Mucosa of gallbladder (tissue), 1 donor: ENCODE measurements at places on chromosomes 6 and 20.
A peak's percentile ranks its signal among the peaks of the same experiment; 100 is the strongest.

GRCh38 chr6:32623693-32624092 is 13.5 kb upstream of the HLA-DQA1 start:
- no peak for DNase-seq

- peak; percentile 59 for DNase-seq
Observed at GRCh38 chr20:1108437-1108920, 9.9 kb upstream of the PSMF1 start.

DNA sequence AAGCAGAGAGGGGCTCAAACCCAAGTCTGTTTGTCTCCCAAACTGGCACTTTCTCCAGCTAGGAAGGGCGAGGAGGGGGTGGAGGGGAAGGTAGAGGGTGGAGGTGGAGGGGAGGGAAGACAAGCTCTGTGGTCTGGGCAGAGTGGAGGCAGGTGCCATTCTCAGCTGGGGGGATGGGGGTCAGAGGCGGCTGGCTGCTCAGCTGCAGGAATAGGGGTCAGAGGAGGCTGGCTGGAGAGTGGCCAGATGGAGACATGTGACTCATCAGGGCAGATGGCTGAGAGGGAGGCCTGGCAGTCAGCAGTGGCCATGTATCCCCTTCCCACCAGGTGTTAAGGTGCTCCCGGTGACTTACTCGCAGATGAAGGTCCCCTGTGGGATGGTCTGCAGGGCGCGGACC is 3.5 kb upstream of the SLC44A4 start:
- DNase-seq = no peak

- no peak for DNase-seq
Observed at GRCh38 chr6:74798302-74798701, 407.6 kb downstream of the COL12A1 start.

DNA sequence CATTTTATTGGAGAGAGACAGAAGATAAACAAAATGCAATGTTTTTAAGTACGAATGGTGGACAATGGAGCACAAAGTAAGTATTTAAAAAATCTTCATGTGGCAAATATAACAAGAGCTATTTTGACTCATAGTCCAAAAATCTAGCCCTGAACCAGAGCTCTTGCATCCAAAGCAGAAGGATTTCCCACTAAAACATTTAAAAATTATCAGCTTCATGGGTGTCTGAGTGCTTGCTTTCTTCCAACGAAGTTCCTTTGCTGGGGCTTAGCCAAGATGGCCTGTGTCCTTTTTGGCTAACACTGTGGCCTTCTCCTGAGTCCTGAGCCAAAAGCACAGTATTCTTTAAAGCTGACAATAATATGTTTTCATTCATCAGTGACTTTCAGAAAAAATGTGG is 161.7 kb downstream of the RIMS1 start:
- no peak for DNase-seq

DNA sequence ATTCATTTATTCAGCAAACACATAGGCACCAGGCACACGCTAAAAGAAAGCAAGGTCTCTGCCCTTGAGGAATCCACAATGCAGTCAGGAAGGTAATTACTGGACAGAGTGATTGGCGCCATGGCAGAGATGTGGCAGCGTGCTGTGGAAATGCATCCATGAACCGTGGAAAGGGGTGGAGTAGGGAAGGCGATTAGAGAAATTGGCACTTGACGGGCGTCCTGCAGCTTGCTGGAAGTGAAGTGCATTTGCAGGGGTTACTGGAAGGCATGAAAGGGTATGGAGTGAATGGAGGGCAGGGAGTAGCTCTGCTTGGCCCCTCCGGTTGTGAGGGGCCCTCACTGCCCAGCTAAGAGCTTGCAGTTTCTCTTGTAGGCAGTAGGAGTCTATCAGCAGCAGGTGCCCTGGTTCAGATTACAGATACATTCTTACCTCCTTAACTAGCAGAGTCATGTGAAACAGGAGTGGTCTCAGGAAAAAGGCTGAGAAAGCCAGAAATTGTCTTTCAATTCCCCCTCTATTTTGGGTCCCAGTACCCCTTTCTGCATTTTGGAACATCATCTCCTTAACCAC is 122.5 kb upstream of the TIAM2 start:
- DNase-seq = no peak

DNA sequence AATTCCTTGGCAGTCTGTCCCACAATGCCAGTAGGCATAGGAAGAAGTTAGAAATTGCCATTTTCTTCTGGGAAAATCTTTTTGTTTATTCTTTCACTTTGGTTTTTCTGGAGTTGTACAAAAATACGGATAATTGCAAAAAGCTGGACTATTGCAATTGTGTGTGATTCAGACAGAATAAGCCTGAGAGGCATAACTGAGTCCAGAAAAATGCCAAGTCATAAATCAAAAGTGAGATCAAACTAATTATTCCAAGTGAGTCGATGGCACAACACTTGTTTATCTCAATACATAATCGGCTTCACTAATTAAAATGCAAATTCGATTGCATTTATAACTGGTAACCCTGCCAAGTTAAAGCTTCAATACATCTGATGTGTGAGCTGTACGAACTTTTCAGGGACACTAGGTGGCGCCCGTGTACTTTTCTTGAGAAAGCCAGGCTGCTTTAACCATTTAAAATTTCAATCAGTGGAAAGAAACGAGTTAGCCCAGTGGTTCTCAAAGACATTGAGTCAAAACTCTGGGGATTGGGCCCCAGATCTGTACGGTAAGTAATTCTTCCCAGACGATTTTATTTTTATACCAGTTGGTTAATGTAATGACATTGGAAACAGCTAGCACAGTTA is 102.6 kb downstream of the LAMP5 start:
- DNase-seq = peak; percentile 53

DNA sequence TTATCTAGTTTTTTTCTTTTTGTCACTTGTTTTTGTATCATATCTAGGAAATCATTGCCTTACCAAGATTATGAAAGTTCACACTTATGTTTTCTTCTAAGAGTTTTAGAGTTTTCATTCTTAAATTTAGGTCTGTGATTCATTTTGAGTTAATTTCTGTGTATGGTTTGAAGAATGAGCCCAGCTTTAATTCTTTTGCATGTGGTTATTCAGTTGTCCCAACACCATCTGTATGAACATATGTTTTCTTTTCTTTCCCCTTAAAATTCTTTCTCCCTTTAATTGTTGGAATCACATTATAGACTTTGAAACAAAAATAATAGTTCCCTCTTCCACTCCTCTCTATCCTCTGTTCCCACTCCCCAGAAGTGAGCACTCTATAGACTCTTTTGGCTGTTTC is 85.4 kb downstream of the SLX4IP start:
- no peak for DNase-seq

- no peak for DNase-seq
Observed at GRCh38 chr6:6875818-6876470, 231.8 kb upstream of the RREB1 start.

DNA sequence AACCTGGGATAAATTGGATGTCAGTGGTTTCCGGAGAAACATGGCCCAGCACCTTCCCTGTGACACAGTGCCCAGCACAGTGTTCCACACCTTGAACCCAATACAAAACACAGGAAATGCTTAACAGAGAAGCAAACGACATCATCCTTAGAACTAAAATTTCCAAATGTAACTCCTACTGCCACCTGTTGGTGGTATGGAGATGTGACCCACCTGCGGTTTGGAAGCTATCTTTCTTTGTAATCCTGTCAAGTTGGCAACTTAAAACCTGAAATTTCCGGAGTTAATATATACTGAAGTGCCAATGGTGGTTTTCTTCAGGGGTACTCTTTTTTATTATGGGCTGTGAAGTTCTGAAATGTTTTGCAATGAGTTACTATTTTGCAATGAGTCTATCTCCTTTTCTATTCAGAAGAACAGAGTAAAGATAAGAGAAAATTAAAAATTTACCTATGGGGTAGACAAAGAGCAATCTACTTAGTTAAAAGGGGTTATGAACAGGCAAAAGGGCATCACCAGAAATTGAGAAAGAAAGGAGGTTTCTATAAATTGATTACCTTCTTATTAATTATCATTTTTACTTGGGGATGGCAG is 658.8 kb downstream of the PTPRT start:
- no peak for DNase-seq

- no peak for DNase-seq
Observed at GRCh38 chr20:25203871-25204320, 8.4 kb downstream of the ENTPD6 start.

DNA sequence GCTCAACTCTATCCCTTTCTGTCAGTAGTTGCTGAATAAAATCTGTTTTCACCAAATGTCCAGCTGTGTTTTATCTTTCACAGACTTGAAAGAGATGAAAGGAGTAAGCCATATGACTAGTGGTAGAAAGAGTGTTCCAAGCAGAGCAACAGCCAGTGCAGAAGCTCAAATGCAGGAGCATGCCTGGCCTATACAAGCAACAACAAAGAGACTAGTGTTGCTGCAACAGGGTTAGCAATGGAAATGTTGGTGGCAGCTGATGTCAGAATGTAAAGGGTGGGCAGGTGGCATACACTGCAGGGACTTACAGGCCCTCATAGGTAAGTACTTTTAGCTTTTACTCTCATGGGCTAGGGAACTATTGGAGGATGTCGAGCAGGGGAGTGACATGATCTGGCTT is 5.2 kb upstream of the HINT3 start:
- no peak for DNase-seq

DNA sequence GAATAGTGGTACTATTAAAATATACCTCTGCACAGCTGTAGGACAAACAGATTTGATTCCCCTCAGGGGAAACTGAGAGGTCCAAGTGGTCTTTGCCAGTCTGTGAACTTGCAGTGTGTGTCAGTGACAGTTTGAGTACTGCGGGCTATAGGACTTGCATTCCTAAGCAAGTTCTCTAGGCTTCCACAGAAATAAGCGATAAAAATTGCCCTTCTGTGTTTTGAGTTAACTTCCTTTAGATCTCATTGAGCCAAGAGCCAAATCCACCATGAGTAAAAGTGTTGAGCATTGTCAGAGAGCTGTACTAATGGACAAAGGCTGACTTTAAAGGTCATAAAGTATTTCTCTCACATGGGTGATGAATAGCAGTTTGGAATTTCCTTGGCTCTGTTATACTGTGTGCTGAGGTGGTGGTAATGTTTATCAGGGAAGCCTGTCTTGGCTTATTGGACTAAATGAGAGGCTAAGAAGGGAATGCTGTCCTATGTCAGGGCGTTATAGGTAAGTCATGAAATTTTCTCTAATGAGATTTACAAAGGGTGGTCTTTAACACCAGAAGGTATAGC is 122.6 kb upstream of the MAP3K7 start:
- no peak for DNase-seq

DNA sequence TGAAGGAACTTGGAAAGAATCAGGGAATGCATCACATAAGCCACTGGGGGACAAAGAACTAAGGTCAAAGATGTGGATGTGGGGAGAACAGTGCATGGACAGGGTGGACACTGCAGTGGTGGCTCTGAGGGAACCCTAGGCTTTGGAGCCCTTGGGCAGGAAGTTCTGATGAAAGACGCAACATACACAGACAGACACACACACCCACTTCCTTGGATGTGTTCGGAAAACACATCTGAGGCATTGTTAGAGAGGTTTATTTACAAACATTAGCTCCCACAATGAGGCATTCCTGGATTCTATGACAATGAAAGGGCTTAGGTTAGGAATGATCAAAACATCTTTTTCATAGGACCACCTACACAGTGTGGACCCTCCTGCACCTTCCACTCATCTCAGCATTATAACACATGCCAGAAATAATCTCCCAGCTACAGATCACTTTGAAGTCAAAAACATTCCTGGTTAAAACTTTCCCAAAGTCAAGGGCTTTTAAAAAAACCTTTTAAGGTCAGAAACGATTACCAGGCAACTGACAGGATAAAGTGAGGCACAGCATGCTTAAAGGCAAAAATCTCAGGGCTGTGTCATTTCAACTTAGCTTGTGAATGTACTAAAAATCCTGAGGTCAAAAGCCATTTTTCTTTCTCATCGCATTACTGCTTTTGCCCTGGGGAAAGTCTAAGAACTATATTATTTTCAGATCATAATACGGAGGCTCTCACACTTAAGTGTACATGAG is 6.4 kb upstream of the METTL24 start:
- no peak for DNase-seq

DNA sequence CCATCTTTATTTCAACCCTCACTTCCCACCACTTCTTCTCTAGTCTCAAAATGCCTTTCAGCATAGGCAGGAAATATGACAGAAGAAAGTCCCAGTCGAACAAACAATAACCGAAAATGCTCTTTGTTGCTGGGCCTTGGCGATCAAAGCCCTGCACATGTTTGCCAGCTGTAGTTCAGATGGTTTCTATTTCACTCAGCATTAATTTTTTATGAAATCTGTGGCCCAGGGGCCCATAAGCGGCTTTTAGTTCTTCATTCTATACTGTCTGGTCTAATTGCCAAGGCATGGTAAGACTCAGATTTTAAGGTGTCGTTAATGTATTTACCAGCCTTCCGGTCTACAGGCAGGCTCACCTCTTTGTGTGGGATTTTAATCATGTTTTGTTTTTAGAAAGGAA is 10.9 kb upstream of the F13A1 start:
- DNase-seq = no peak

GRCh38 chr20:20297752-20298151 is 70.2 kb upstream of the INSM1 start:
- DNase-seq = no peak

DNA sequence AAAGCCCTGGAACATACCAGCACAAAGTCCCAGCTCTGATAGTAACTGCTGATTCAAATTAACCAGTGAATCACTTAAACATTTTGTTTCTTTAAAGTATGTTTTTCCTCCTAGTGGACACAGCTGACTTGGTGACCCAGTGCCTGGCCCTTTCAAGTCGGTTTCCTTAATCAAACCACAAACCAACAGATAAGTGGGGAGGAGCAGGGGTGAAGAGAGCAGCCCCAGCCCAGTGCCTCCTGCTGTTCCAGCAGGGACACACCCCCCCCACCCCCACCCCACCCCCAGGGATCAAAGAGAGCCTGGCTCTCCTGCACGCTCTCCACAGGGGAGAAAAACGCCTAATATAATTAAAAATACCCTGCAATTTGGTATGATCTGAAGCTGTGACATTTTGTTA is 55.4 kb upstream of the TBXT start:
- DNase-seq = no peak

GRCh38 chr20:652615-653109 is 338 bp downstream of the SRXN1 start:
- DNase-seq = no peak

GRCh38 chr6:21846541-21847451 is 253.2 kb downstream of the SOX4 start:
- DNase-seq = no peak

GRCh38 chr6:155067956-155068615 is 73.0 kb downstream of the TIAM2 start:
- no peak for DNase-seq

DNA sequence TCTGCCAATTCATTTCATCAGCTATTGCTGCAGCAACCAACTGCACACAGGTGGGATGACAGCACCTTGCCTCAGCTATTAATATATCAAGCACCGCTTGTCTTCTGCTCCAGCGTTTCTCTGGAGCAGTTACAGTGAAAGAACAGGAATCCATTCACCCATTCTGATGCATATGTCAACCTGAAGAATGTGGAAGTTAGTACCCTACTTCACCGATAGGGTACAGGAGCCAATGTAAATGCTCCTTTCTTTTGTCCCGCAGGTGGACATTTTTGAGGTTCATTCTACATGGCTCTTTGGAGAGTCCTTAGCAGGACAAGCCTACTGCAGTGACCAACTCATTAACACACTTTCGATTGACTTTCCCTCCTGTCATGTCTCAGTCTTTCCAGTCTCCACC is 139.9 kb upstream of the PRND start:
- no peak for DNase-seq

- no peak for DNase-seq
Observed at GRCh38 chr6:139148557-139149235, 13.8 kb downstream of the HECA start.

GRCh38 chr6:159221486-159222170 is 52.4 kb downstream of the FNDC1 start:
- no peak for DNase-seq

GRCh38 chr20:59583428-59584277 is 20.7 kb upstream of the PHACTR3 start:
- peak; percentile 39 for DNase-seq
